WTC11 (cell line): ENCODE measurements at places on chromosomes 3 and 15. TPM values are rescaled to one million over a fixed set of nuclear protein-coding genes. Genes with fewer than 3 reads are reported as not detected.

Gene GOLGA6L7
- not detected in 3 replicates for total RNA-seq

Gene CD80
- 0.14 to 0.24 TPM in 2 of 3 replicates, not detected in the other for total RNA-seq

Gene MAPKBP1
- 11.0 to 14.5 TPM (median 12.9 TPM) in 3 replicates for total RNA-seq

Gene TM6SF1
- 0.48 to 0.79 TPM (median 0.60 TPM) in 3 replicates for total RNA-seq

Gene RAB8B
- total RNA-seq, result 30.5 to 34.6 TPM (median 32.5 TPM) in 3 replicates

Gene PPARG
- total RNA-seq, result 0.30 to 0.79 TPM (median 0.66 TPM) in 3 replicates

Gene GLCE
- 10.7 to 12.5 TPM (median 11.3 TPM) in 3 replicates for total RNA-seq
